Astrocyte (in vitro differentiated cells and primary cell): ENCODE measurements at places on chromosomes 5 and 9. TPM values are rescaled to one million over a fixed set of nuclear protein-coding genes. Genes with fewer than 3 reads are reported as not detected.

DNA sequence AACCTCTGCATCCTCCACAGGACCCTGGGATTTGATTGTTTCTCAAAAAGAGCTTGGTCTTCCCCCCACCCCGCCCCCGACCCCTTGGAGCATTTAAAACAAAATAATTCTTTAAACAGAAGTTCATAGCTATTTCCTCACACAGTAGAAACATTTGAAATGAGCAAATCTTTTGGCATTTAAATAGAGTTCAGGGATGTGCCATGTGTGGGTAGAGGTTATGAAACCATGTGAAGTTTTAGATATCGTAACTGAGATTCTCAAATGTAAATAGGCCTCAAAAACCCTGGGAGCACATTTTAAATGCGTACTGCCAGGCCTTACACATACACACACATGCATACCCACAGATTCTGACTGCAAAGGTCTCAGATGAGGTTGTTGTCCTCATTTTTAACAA is 66.5 kb downstream of the EPB41L4B start:
- peak; percentile 71 for DNase-seq

CARD9 gene
- total RNA-seq, result 2.7 and 4.2 TPM in 2 replicates

HMMR gene
- total RNA-seq, result 3.2 and 4.0 TPM in 2 replicates

PAIP1 gene
- 95.7 and 101 TPM in 2 replicates for total RNA-seq

PCDHGB7 gene
- total RNA-seq, result 22.4 and 26.1 TPM in 2 replicates

DNA sequence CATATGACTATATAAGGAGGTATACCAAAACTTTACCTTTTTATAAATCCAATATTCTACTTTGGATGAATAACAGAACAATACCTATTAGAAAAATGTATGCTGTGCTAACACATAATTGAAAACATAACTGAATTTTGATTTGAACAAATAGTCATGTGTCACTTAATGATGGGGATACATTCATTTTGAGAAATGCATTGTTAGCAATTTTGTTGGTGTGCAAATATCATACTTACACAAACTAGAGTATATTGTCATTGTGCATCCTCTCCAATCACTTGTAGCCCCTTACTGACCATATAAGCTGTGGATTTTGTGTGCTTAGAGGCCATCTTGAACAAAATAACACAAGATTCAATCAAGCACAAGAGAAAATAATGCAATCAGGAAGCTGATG is 72.3 kb upstream of the SLCO4C1 start:
- DNase-seq, result no peak

ADRA1B gene
- 1.4 and 1.9 TPM in 2 replicates for total RNA-seq

DNA sequence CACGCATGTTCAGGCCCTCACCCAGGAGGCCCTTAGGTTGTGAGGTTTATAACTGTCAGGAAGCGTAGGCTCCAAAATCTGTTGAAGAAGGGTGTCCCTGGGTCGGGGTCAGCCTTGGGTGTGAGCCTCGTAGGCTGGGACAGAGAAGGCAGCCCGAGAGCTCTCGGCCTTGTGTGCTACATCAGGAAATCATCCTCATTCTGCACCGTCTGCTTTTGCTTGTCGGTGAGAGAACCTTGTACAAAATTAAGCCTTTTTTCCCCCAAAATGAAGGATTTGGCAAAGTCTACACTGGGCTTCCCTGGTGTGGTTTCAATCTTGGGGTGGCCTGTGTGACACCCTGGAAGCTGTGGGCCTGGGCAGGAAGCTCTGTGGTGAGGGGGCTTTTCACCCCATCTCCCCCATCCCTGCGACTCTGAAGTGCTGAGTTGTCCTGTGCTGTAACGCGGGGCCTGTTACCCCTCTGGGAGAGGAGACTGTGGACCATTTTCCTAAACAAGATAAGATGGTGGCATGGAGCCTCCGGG is 55.3 kb downstream of the AHRR start:
- no peak for DNase-seq

DNA sequence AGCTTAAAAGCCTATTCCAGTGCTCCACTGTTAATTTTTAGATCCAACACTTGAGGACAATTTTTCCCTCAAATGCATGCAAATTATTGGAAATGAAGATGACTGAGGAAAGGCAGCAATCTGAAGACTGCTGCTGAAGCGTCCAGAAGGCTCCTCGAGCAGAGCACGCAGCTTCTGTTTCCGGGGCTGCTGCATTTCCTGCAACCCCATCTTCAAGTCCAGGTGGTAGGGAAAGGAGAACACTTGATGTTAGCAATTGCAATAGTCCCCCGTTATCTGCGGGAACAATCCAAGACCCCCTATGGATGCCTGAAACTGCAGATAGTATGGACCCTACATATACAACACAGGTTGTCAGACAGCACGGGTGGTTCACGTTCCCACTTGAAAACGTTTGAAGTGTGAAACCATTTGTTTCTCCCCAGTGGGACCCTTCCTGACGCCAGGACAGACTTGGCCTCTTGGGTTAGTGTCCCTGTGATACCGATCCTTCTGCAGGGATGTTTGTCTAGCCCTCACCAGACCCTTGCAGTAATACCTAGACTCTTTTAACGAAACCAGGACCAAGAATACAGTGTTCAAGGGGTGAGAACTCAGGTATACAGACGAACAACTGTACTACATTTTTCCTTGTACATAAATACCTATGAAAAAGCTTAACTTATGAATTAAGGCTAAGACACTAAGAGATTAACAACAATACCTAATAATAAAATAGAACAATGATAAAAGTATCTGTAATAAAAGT is 152.3 kb downstream of the HSD17B3 start:
- DNase-seq, result no peak

DNA sequence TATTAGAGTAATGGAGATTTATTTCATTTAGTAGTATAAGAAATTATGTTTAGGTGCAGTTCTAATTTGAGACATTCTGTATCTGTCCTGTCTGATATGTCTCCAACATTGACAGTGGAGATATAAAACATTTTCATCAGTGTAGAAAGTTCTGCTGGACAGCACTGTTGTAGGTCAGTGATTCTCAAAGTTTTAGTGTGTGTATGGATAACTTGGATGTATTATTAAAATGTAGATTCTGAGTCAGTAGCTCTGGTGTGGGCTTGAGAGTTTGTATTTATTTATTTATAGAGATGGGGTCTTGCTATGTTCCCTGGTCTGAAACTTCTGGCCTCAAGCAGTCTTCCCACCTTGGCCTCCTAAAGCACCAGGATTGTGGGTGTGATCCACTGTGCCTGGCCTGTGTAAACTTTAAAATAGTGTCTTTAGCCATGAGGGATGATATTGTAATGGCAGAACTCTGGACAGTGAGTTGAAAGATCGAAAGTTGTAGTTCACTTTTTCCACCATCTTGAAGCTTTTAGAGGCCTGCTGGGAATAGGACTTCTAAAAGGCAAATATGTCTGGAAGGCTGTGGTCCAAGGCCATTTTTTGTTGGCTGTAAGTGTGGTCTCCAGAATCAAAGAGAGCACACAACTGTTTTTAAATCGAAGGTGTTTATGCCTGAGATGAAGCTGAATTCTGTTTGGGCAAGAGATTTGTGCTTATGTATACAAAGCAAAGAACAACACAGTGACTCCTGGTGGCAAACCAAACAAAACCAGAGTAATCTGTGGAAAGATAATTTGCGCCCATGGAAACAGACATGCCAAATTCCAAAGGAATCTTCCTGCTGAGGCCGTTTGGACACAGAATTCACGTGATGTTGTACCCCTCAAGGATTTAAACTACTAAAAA is 12.4 kb downstream of the UBAP1 start:
- no peak for DNase-seq

DNA sequence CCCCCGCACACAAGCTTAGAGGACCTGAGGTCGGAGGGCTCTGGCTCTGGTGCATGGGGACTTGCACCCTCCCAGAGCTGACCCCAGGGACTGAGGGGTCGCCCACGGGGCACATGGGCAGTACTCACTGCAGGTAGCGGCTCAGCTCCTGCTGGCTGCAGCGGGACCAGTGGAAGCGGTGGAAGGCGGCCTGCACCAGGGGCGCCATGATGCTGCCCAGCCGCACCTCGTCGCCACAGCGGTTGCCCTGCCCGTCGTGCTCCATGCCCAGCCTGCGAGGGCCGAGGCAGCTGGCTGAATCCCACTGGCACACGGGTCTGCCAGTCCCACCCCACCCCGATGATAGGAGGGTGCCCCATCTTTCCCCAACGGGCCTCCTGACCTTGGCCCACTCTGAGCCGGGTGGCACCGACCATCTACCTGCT is 93.8 kb downstream of the ZNF354C start:
- no peak for DNase-seq

GRCh38 chr9:31807574-31808256 is 576.7 kb upstream of the ACO1 start:
- no peak for DNase-seq

FLT4 gene
- 3.7 and 7.2 TPM in 2 replicates for total RNA-seq

DNA sequence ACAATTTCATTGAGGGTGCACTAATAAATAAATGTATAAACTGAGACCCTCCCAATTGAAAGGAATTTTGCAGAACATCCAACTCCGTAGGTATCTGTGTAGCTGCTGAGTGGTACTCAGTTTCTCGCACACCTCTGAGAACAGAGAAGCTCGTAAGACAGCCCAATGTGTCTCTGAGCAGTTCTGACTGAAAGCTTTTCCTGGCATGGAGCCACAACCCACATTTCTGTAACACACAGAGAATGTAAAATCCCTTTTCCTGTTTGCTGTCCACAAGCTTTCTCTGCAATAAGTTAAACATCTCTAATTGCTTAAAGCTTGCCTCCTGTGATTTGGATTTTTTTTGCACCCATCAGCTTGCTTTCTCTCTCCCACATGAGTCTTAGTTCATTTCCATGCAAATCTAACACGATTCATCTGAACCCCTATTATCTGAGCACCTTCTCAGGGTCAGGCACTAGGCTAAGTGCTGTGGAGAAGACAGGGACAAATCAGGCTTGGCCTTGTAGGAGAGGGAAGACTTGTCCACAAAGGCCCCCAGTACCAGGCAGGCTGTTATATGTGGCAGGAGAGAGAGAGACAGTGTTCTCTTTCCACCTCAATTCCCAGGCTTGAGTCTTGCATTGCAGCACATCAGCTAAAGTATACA is 44.2 kb upstream of the COL15A1 start:
- peak; percentile 72 for DNase-seq

DNA sequence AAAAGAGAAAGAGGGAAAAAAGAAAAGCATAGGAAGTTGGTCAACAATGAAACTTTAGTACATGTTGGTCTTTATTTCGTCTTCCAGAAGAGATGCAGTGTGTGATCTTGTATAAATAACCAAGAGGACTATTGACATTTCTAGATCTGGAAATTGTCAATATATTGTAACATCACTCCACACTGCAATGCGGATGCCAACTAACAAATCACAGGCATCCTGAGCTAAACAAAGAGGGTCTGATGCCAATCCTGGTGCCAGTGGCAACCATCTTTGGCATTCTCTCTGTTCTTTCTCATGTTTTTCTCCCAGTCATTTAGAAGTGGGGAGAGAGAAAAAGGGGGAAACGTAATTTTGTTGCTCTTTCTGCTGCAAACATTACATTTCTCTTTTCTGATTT is 9.7 kb downstream of the NFIB start:
- DNase-seq, result no peak

SPAG8 gene
- 0.46 and 0.52 TPM in 2 replicates for total RNA-seq

IGIP gene
- 2.4 and 2.6 TPM in 2 replicates for total RNA-seq

DNA sequence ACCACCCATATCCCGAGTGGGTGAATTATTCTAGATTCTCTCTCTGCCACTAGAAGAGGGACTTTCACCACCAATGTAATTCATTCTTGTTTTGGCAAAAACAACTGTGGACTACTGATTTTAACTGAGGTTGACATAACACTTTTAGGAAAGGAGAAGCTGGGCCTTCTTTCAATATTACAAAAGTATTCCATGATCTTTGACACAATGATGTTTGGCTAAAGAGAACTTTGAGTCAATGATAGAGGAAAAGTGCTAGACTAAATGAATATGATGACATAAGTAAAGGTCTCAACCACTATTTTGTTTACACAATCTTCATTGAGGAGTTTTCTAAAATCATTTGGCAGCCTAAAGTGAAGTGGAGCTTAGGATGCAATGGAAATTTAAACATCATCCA is 336.9 kb upstream of the PDE4D start:
- DNase-seq, result no peak
